ENCODE measurements at places on chromosomes 7 and 10. TPM values are rescaled to one million over a fixed set of nuclear protein-coding genes. Genes with fewer than 3 reads are reported as not detected.

Gene TAF3
- 2.2 TPM for total RNA-seq

Gene EXOC4
- total RNA-seq: 58.1 TPM

Gene C10orf143
- total RNA-seq: 1.4 TPM

Gene SHTN1
- total RNA-seq: 9.5 TPM

Gene AEBP1
- 46.1 TPM for total RNA-seq

Gene OPN1SW
- not detected for total RNA-seq

Gene LRIT1
- not detected for total RNA-seq
